ENCODE measurements at places on chromosomes 7 and 10.

DNA sequence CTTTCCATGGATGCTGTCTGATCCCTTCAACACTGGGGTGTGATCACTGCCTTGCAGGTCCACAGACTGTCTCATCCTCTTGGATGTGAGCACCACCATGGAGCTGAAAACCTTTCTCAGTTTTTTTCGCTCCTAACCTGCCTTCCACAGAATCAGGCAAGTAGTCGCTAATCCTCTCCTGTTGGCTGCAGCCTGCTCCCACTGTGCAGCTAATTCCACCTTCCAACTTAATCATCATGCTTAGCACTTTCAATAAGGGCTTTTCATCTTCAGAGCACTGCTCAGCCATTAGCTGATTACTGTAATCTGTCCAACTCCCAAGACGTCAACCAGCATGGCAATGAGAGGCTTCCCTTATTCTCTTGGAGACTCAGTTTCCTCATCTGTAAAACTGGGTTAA, 15.1 kb upstream of the CDH23 start:
- DNase-seq, result no peak

GRCh38 chr7:125678771-125679170, 749.1 kb upstream of the POT1 start:
- DNase-seq, result no peak

- DNase-seq, result peak; percentile 68
These were observed 157.3 kb downstream of the NOC3L start for GRCh38 chr10:94205396-94205831.

GRCh38 chr10:95355301-95355700, 64.5 kb upstream of the PDLIM1 start:
- DNase-seq, result no peak

- DNase-seq, result no peak
These were observed 434.8 kb upstream of the FOXK1 start for GRCh38 chr7:4247106-4247876.

- no peak for DNase-seq
These were observed 66.9 kb downstream of the TFPI2 start for GRCh38 chr7:93823621-93824020.

All from fibroblast of skin of abdomen (primary cell).